ENCODE measurements at places on chromosomes 4 and X.

GRCh38 chrX:118508635-118509034, 13.0 kb downstream of the DOCK11 start:
- DNase-seq, result no peak

DNA sequence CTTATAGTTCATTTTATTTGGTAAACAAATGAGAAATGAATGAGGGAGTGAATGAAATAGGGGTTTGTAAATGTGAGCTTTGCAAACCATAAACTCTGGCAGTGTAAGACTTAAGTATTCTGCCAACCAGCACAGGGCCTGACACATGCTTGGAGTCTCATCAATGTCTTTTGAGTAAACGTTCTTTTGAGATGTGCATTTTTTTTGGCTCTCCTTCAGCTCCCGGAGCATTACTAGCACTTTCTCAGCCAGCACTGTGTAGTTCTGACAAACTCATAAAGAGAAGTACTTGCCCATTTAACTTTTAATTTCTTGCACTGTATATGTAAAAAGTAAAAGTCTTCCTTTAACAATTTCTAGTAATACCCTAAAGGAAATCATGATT, 245.3 kb downstream of the HS3ST1 start:
- no peak for DNase-seq

GRCh38 chrX:56744996-56745395, 16.0 kb downstream of the NBDY start:
- DNase-seq, result no peak

- DNase-seq, result peak; percentile 23
These were observed 6.3 kb upstream of the NKX1-1 start for GRCh38 chr4:1412376-1413203.

DNA sequence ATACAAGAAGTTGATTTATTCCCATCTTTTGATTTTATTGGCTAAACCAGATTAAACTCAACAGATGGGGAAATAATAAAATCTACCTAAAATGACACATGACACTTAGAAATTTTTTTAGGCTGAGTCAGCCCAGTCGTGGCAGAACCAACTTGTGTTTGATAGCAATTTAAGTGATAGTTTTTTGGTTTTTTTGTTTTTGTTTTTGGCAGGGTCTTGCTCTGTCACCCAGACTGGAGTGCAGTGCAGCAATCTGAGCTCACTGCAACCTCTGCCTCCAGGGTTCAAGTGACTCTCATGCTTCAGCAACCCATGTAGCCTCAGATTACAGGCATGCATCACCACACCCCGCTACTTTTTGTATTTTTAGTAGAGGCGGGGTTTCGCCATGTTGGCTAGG, 370.3 kb upstream of the NOCT start:
- DNase-seq, result no peak

DNA sequence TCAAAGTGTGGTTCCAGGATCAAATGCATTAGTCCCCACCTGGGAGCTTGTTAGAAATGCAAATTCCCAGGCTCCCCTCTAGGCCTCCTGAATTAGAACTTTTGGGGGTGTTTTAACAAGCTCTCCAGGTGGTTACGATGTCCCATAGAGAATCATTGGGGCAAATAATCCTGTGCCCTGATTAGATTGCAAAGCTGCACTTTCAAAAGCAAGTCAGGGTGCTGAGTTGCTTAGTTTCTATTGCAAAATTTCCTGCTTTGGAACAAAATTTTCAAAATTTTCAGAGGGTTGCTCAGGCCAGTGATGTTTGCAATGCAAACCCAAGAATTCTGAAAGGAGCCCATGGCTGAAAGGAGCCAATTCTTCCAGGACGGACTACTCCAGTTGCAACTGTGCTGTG, 71.0 kb downstream of the MGST2 start:
- DNase-seq, result no peak

DNA sequence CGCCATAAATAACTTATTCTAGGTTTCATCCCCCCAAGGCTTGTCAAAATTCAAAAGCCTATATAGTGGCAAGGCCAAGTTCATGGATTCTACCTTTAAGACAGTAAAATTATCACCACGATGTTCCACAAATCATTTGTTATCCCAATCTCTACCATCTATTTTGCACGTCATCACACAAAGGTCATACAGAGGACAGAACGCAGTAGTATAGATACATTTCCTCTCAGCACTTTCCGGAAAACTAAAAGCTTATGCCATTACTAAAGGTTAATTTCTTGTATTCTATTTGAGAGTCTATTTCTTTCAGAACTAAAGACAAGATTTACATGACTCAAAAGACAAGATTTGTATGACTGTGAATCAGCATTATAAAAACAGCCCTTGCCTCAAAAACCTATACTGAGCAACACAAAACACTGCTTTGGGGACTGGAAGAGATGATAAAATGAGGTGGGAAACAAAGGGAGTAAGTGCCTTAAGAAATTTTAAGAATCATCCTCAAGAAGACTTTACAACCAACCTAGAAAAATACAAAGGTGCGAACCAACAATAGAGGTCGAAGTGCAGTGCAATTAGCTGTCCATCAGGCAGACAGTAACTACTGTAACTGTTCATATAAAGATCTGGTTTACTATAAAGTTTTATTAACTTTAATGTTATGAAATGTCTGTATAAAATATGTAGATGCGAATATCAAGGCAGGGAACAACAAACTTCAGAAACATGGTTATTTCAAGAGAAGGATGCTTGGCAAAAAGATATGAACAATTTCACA, 7.6 kb downstream of the UBE2D3 start:
- DNase-seq, result no peak

GRCh38 chrX:20189171-20189570, 47.5 kb upstream of the EIF1AX start:
- DNase-seq, result no peak

DNA sequence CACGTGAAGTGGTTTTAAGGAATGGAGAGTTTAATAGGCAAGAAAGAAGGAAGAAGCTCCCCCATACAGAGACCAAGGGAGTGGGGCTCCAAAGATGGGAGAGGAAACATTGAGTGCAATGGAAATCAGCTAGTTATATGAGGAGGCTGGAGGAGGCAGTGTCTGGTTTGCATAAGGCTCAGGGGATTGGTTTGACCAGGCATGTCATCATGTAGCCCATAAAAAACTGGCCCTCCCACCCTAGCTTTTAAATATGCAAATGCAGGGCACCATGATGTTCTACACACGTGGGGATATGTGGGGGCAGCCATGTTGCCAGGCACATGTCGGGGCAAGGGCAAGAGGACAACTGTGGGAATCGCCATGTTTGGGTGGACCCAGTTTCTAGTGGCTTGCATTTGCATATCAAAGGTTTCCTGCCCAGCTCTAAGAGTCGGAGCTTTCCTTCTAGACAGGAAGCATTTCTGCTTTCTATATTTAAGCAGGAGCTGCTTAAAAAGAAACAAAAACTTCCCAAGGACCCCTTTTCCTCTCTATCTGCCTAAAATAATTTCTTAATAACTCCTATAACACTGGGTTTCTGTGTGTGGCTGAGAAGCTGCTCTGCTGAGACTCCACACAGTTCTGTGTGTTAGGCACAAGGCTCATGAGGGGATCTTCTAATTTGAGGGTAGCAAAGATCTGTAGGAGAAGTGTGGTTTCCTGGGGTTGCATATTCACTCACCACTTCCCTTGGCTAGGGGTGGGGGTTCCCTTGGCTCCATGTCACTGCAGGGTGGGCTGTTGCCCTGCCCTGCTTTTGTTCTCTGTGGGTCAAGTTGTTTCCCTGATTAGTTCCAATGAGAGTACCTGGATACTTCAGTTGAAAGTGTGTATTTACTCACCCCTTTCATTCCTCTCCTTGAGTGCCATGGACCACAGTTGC, 113.5 kb downstream of the VSIG4 start:
- DNase-seq, result no peak

DNA sequence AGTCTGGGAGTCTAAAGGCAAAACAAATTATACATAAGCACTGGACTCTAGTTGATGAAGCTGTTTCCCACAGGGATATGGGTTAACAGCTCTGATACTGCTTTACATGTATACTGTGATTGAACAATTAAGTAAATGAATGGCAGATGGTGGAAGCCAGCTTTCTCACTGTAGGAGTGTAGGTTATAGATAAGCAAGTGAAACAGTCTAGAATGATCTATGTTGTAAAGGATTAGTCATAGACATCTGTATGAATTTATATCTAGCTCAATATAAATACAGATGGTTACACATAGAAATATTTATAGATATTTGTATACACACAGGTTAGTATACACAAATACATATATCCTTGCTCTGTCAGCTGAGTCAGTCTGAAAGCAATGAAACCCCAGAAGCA, 276.1 kb downstream of the PPARGC1A start:
- no peak for DNase-seq

GRCh38 chr4:84085986-84086385, 413.1 kb downstream of the NKX6-1 start:
- no peak for DNase-seq

- DNase-seq, result no peak
These were observed 181.1 kb upstream of the PRPS2 start for GRCh38 chrX:12610079-12610478.

GRCh38 chr4:44916411-44916810, 190.1 kb upstream of the GNPDA2 start:
- no peak for DNase-seq

GRCh38 chrX:13180807-13181206, 136.4 kb upstream of the FAM9C start:
- DNase-seq, result no peak

GRCh38 chr4:39062094-39062769, at the start of gene KLHL5:
TSS of gene KLHL5 (plus strand) at chr4:39062232. CDS start at chr4:39062653, 421 bp downstream.
- DNase-seq, result no peak

- DNase-seq, result no peak
These were observed 63.4 kb downstream of the GRXCR1 start for GRCh38 chr4:42955746-42956505.

- no peak for DNase-seq
These were observed 131.2 kb upstream of the HHIP start for GRCh38 chr4:144514736-144515135.

- DNase-seq, result no peak
These were observed 43.6 kb downstream of the GUCY1B1 start for GRCh38 chr4:155802190-155802959.

- DNase-seq, result no peak
These were observed 45.8 kb upstream of the ITM2A start for GRCh38 chrX:79412972-79413371.

GRCh38 chr4:65868096-65868824, 198.0 kb upstream of the EPHA5 start:
- DNase-seq, result no peak

- no peak for DNase-seq
These were observed 726.4 kb upstream of the MAGEB2 start for GRCh38 chrX:29488919-29489318.

DNA sequence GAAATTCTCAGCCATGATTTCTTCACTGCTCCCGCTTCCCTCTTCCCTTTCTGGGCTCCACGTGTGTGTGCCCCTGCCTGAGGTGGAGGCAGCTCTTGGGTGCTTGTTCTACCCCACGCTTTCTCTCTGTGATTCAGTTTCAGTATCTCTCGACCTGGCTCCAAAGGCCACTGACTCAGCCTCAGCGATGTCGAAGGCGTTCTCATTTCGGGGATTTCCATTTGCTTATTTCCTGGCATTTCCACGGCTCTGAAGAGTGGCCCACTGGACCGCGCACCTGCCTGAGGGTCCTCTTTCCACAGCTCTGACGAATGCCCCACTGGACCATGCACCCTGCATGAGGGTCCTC, 52.4 kb downstream of the GAK start:
- DNase-seq, result no peak

- DNase-seq, result peak; percentile 34
These were observed 99.1 kb upstream of the EDNRA start for GRCh38 chr4:147381749-147382148.

DNA sequence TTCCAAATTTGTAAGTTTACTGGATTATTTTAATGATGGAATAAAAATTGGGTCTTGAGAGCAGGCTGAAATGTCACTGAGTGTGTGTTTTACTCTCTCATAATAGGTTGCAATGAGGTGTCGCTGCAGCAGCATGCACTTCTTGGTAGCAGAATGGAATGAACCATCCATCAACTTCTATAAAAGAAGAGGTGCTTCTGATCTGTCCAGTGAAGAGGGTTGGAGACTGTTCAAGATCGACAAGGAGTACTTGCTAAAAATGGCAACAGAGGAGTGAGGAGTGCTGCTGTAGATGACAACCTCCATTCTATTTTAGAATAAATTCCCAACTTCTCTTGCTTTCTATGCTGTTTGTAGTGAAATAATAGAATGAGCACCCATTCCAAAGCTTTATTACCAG, 2.6 kb downstream of the SAT1 start:
- no peak for DNase-seq

GRCh38 chrX:105894721-105895120, 72.4 kb downstream of the NRK start:
- DNase-seq, result no peak

DNA sequence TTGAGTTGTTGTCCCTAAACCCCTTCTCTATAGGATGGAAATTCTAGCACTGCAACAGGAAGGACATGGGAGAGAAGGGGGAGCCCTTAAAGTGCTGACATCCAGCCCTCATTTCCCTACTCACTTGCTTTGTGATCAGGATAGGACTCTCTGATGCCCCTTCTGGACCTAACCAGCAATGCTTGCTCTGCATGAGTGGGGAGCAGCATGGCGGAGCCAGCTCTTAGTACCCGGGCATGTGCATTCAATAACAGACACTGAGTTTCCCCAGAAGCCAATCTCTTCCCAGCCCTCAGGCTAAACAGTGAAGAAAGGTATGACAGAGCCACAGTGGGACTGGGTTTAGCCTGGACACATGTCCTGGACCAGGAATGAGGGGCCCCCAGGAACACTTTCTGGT, 14.0 kb downstream of the SOD3 start:
- peak; percentile 51 for DNase-seq

DNA sequence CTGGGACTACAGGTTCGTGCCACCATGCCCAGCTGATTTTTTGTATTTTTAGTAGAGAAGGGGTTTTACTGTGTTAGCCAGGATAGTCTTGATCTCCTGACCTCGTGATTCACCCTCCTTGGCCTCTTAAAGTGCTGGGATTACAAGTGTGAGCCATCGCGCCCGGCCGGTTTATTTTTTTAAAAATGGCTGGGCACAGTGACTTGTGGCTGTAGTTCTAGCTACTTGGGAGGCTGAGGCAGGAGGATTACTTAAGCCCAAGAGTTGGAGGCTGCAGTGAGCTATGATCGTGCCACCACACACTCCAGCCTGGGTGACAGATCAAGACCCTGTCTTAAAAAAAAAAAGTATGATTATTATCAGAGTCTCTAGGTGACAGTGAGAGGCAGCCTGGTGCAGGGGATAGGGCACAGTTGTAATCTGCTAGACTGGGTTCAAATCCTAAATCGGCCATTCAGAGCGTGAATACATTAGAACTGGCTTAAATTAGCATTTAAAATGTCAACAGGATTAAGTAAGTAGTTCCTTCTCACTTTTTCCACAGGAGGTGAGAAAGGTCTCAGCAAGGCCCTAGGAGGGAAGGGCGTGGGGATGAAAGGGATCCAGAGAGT, 435 bp upstream of the MGST2 start:
- DNase-seq, result no peak

DNA sequence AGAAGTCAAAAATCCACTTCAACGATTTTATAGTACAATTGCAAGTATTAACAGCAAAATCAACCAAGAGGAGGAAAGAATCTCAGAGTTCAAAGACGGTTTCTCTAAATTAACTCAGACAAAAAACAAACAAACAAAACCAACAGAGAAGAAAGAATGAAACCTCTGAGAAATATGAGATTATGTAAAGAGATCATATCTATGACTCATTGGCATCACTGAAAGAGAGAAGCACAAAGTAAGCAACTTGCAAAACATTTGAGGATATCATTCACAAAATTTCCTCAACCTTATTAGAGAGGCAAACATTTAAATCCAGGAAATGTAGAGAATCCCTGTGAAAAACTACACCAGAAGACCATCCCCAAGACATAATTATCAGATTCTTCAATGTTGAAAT, 370.4 kb downstream of the INPP4B start:
- DNase-seq, result no peak
